Stimulated activated CD8-positive, alpha-beta memory T cell treated with anti-CD3 and anti-CD28 coated beads, Interleukin-7, amount 100 ng/mL, for 4 hours (primary cell): ENCODE measurements at places on chromosomes 3 and 15.

DNA sequence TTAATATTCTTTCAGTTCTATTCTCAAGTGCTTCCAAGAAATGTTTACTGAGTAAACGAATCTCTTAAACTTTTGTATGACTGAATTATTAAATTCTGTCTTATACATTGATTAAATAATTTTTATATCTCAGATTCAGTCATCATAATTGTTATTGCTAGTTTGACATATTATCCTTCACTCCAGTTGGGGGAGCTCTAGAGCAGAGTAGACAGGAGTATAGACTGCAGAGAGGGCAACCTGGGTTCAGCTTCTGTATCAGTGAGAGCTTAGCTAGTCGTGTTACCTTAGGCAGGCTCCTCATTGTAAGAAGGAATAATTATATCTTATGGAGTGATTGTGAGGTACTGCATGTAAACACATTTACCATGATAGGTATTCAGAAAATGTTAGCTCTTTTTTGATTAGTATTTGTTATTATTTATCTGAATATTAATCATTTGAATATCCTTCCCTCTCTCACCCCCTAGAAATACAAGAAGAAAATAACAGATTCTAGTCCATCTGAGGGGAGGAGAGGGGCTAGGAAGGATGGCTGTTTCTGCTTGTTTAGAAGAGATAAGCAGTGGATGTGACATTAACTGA lies 31.0 kb upstream of the ZCWPW2 start:
- no peak for DNase-seq

DNA sequence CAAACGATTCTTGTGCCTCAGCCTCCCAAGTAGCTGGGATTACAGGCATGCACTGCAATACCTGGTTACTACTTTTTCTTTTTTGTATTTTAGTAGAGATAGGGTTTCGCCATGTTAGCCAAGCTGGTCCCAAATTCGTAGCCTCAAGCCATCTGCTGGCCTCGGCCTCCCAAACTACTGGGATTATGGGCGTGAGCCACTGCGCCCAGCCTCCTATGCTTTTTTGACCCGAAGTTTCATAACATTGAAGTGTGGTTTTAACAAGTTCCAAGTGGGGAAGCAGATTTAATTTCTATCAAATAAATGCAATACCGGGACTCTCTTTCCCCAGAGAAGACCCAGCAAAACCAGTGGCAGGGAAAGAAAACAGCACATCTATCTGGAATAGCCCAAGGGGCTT lies 13.7 kb downstream of the SH3BP5 start:
- DNase-seq, result no peak

DNA sequence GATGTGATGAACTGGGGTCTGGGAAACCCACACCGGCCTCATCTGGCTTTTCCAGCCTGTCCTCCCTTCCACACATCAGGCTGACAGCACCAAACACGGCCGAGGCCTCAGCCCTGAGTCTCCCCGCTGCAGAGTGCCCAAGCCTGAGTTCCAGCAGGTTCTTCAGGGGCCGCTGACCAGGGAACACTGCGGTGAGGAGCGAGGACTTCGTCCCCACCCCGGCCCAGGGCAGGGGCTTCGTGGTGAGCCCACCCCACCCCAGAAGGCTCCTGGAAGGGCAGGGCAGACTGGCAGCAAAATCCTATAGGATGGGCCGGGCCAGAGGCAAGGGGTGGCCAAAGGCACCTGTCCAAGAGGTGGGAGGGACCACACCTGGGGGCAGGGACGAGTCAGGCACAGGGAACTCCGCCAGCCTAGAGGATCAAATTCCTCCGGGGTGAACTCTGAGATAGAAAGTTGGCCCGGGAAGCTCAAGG lies at the start of gene SLC51A:
Gene SLC51A (plus strand): TSS at position 446 of the 476 bp plus-strand sequence. CDS start 179 bp downstream, outside the sequence.
- no peak for DNase-seq

DNA sequence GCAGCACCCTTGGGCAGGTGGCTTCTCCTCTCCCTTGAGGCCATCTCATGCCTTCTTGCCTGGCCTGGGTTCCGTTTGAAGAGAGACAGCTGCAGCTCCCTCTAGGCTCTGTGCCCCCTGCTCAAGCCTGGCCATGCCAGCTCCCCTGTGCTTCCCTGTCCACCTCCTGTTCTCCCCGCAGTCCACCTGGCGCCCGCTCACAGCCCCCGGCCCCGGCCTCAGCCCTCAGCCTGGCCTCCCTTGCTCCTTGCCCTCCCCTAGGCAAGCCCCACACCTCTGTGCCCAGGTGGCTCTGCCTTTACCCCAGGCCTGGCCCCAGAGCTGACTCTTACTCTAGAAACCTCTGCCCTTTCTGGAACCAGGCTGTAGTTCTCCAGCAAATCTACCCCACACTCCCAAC lies 13.9 kb upstream of the RHO start:
- DNase-seq, result no peak

DNA sequence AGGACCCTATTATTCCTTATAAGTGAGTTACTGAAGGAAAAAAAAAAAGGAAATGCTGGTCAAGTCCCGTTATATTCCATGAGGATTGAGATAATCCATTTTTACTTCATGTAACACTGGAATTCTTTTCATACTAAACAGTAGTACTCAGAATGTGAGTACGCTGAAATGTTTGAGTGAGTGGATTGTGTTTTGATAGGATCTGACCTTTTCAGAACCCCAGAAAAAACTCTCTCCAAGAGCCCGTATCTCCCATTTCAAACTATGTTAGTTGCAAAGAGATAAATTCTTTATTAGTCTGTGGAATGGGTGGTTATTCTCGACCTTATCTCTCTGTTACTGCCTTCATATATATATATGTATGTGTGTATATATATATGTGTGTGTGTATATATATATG lies 2.5 kb upstream of the LPP start:
- DNase-seq, result no peak

- peak; percentile 68 for DNase-seq
Observed at GRCh38 chr3:69085833-69086722, 1.3 kb downstream of the ARL6IP5 start.

DNA sequence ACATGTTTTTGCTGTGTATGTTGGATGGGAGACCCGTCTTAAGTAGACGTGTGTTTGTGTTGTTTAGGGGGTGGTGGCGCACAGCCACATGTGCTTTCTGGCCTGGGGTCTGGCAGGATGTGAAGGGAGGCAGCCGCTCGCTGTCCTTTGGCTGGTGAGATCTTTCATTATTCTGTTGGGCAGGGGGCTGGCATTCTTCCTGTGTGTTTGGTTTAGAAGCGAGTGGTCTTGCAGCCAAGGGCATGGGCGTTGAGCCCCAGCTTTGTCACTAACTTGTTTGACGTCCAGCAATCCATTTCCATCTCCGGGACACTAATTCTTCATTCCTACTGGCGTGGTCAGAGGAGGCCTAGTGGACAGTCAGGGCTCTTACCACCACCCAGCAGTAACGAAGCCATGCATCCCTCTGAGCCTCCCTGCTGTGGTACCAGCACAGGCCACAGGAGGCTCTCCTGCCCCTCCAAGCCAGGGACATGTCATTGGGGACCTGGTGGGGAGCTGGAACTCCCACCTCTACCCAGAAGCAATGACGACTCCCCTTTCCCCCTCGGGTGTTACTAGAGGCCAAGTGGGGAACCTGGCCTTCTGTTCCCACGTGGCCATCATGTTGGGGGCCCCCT lies 10.7 kb downstream of the THSD4 start:
- no peak for DNase-seq

DNA sequence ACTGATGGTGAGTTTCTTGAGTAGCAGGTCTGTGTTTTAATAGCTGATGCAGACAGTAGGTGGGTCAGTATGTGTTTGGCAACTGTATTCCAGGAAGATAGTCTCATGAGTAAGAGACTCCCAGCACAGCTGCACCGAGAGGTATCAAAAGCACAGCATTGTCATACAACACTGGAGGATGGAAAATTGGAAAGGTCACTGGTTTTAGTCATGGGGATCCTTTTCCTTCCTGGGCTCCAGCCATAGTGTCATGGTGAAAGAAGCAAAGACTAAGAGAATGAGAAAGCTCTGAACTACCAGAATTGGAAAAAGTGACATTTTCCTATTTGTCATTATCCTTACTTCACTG lies 61.5 kb downstream of the P3H2 start:
- DNase-seq, result no peak

GRCh38 chr3:9689757-9690156 lies 13.9 kb upstream of the CPNE9 start:
- DNase-seq, result no peak

DNA sequence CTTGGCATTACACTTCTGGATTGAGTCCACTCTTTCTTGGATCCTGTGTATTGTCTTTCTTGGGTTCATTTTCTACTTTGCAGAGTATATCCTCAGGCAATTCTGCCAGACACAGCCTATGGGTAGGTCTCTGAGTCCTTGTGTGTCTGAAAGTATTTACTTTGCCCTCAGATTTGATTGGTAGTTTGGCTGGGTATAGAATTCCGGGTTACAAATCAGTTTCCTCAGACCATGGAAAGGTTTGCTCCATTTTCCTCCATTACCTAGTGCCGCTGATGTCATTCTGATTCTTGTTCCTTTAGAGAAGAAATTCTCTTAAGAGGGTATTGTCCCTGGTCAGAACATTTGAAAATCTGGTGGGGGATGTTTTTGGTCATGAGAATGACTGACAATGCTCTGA lies 133.2 kb downstream of the NUP210 start:
- no peak for DNase-seq

GRCh38 chr3:72092778-72093177 lies 307.8 kb upstream of the PROK2 start:
- no peak for DNase-seq

GRCh38 chr15:96342406-96343112 lies 12.1 kb downstream of the NR2F2 start:
- no peak for DNase-seq
